ENCODE measurements at places on chromosomes 1 and 21.

DNA sequence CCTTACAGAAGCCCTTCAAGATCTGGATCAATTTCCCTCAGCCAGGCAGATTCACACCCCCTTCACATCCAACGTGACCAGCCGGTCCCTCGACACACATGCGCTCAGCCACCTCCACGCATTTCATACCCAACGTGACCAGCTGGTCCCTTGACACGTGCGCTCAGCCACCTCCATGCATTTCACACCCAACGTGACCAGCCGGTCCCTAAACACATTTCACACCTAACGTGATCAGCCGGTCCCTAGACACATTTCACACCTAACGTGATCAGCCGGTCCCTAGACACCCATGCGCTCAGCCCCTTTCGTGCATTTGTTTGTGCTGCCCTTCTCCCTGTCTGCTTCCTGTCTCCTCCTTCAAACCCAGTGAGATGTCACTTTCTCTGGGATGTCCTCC lies 8.8 kb upstream of the PAFAH2 start:
- DNase-seq = no peak

DNA sequence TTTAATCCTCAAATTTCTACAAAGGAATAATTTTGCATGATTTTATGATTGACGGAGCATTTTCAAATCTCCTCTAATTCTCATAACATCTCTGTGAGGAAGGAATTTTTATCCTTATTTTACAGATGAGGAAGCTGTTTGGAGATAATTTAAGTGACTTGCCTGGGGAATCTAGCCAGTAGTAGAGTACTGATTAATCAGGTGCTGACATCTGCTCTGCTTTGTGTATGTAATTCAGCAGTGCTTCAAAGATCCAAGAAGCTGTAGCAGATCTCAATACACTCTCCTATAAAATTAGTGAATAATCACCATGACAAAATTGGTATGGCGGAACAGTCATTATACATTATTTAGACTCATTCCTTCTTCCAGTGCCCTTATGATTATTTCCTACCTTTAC lies 46.0 kb downstream of the DPH5 start:
- DNase-seq = no peak

DNA sequence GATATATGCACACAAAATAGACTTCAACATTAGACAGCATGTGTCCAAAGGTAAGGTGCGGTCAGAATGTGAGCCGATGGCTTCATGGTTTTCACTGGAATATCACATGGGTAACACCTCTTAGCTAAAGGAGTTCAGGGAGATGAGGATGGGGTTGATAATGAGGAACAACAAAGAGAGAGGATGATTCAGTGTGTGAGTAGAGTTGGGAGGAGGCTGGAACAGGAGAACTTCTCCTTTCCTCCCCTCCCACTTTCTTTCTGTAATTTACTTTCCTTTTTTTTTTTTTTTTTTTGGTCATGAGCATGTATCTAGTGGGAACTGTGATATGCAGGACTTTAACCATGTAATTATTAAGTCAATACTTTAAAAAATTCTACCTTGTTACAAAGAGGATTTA lies 99.4 kb downstream of the FASLG start:
- no peak for DNase-seq

- no peak for DNase-seq
Observed at GRCh38 chr1:158203693-158204457, 23.2 kb downstream of the CD1D start.

GRCh38 chr1:222167896-222168295 lies 380.0 kb downstream of the HHIPL2 start:
- DNase-seq = no peak
